ENCODE measurements at places on chromosomes 5 and 9.
A peak's percentile ranks its signal among the peaks of the same experiment; 100 is the strongest.

- no peak for ATAC-seq
These were observed 26.9 kb downstream of the MTX3 start for GRCh38 chr5:79964136-79964535.

- no peak for ATAC-seq
These were observed 161.5 kb upstream of the CDKN2B start for GRCh38 chr9:22170556-22170955.

DNA sequence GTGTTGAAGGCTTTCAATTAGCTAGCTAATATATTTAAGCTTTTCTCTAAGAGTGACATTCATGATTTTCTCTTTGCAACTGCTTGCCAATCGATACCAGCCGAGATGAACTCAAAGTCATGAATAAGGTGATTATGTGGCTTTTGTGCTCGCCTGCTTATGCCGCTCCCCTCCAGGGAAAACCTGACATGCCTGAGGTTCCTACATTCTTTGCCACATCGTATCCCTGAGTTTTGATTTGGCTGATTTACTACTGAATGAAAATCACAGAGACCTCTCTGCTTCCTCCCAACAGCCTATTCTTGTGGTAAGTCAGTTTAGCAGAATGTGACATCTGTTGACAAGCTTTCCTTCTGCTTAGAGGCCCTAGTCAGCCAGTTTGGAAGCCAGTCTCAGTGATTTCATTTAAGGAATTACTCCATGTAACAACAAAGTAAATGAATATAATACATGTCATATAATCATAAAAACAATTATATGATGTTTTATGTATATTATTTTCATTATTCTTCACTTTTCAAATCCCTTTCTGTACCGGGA is 513.4 kb downstream of the CSNK1G3 start:
- ATAC-seq: no peak

- no peak for ATAC-seq
These were observed 473.4 kb downstream of the NTRK2 start for GRCh38 chr9:85142968-85143367.

DNA sequence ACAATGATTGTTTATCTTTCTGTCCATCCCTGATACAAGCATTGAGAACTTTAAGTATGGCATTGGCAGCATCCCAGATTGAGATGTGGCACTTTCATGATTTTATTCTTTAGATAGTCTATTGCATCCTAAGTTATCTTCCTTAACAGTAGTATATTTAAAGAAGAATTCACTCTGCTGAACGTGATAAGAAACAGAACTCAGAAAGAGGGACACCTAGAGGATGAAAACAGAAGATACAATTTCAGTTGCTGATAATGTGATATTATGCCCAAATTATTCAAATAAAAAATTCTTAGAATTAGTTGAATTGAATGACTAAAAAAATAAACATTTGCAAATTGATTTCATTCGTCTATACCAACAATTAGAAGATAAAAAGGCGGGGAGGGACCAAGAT is 218.1 kb upstream of the DMRTA1 start:
- no peak for ATAC-seq

- ATAC-seq: no peak
These were observed 75.9 kb downstream of the TRIO start for GRCh38 chr5:14218897-14219573.

GRCh38 chr9:71383308-71383940 is 262.0 kb upstream of the TRPM3 start:
- no peak for ATAC-seq

- ATAC-seq: no peak
These were observed 138.0 kb downstream of the GAPVD1 start for GRCh38 chr9:125399666-125400065.

- ATAC-seq: peak; percentile 86
These were observed 100.7 kb downstream of the CWC27 start for GRCh38 chr5:64869419-64869818.

Measured in activated T-helper 17 cell treated with anti-CD3 and anti-CD28 coated beads, Interleukin-2, amount 50 U/mL, for 72 hours (primary cell).